Aorta (tissue), 5 donors: ENCODE measurements at places on chromosomes 12 and 14. TPM values are rescaled to one million over a fixed set of nuclear protein-coding genes. Genes with fewer than 3 reads are reported as not detected.

The PLEKHD1 gene
- 0.26 TPM for total RNA-seq

The TAC3 gene
- total RNA-seq, result not detected

The PGAM5 gene
- total RNA-seq, result 17.3 TPM

The HNF1A gene
- not detected for total RNA-seq

The PZP gene
- 0.29 TPM for total RNA-seq

The DNAJC22 gene
- not detected for total RNA-seq

The SLC38A4 gene
- total RNA-seq, result 0.65 TPM

The CACNA1C gene
- total RNA-seq, result 114 TPM

The MUCL1 gene
- total RNA-seq, result not detected

The ATP6V1D gene
- total RNA-seq, result 50.3 TPM

GRCh38 chr12:31220061-31220460, 105.9 kb downstream of the SINHCAF start:
- no peaks in the 10 kb centered on the region for H3K4me1 ChIP-seq
- H3K27ac ChIP-seq, result no peak overlapping the region
- no peak for DNase-seq

DNA sequence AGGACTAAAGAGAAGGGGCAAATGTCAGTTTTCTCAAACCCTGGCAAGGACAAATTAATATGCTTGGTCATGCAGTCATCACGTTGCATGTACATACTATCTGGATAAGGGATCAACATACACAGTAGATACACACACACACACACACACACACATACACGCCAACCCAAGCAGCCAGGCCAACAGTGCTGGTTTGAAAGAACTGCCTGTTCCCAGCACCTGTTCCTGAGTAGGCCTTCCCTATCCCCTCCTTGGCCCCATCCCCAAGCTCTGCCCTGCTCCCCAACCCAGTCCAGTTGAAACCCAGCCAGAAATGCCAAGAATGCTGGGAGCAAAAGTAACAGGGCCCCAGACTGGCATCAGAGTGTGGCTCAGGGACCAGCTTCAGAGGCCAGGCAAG, 4.4 kb downstream of the ITGA7 start:
- no peaks in the 10 kb centered on the region for H3K36me3 ChIP-seq
- DNase-seq, result peak; percentile 69
- H3K4me3 ChIP-seq, result no peak overlapping the region
- H3K27me3 ChIP-seq, result no peaks in the 10 kb centered on the region
- peak overlapping the region; percentile 90 for H3K27ac ChIP-seq
- H3K4me1 ChIP-seq, result no peaks in the 10 kb centered on the region

DNA sequence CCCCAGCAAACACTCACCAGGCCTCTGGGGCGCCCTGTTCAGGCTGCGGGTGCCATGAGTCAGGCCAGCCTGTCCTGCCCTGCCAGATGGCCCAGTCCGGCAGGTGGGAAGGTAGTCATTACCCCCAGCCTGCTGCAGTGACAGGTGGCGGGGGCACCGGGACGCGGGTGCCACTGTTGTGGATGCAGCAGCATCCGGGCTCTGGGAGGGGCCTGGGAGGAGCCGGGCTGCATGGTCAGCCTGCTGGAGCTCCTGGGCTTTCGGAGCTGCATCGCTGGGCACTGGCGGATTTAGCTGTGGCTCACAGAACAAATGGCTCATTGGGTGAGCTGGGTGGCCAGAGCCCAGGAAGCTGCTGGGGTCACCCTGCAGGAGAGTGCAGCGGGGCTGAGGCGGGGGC, 13.5 kb downstream of the CEP170B start:
- H3K36me3 ChIP-seq, result no peaks in the 10 kb centered on the region
- H3K27me3 ChIP-seq, result no peaks in the 10 kb centered on the region
- no peaks in the 10 kb centered on the region for H3K4me1 ChIP-seq
- no peak overlapping the region for H3K27ac ChIP-seq
- peak; percentile 36 for DNase-seq
- H3K4me3 ChIP-seq, result no peak overlapping the region

DNA sequence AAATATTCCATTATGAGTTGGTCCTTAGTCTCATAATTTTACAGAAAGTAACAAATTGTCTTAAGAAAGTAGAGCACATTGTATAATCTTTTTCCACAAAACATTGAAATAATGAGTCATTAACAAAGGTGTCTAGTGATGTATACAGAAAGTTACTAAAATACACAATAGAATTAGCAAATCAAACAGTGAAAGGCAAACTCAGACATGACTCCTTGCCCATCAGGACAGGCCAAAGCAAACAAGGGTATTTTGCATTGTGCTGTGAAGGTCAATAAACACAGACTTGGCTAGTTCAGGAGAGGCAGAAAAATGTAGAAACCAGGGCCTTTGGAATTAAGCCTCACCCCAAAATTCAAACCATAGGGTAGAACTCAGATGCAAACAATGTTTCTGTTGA, 37.3 kb downstream of the SIX4 start:
- no peaks in the 10 kb centered on the region for H3K36me3 ChIP-seq
- H3K4me3 ChIP-seq, result no peak overlapping the region
- no peak overlapping the region for H3K27ac ChIP-seq
- H3K4me1 ChIP-seq, result no peaks in the 10 kb centered on the region
- H3K27me3 ChIP-seq, result no peaks in the 10 kb centered on the region

DNA sequence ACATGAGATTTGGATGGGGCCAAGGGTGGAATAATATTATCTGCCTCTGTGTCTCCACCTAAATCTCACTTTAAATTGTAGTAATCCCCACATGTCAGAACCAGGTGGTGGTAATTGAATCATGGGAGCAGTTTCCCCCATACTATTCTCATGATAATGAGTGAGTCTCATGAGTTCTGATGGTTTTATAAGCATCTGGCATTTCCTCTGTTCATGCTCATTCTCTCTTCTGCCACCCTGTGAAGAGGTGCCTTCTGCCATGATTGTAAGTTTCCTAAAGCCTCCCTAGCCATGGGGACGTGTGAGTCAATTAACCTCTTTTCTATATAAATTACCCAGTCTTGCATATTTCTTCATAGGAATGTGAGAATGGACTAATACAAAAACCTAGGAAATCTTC, 29.9 kb downstream of the TSPAN19 start:
- H3K27ac ChIP-seq, result no peak overlapping the region
- DNase-seq, result no peak
- no peaks in the 10 kb centered on the region for H3K27me3 ChIP-seq
- H3K4me1 ChIP-seq, result no peaks in the 10 kb centered on the region
- H3K4me3 ChIP-seq, result no peak overlapping the region

DNA sequence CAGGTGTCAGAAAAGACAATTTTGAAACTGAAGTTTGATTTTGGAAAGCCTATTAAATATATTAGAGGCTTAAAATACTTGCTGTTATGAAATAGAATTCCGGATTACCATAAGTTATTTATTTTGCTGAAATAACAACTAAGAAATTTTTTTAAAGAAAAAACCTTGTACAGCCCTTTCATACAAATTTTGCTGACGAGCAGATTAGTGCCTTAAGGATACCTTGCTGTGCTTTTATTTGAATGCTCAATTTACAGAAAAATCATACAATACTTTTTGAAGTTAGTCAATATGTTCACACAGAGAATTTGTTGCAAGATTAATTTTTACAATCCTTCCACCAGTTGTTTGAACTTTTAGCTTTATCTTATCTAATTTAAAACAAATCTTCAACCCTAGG, 29.5 kb upstream of the CLEC2D start:
- no peak overlapping the region for H3K4me3 ChIP-seq
- no peaks in the 10 kb centered on the region for H3K36me3 ChIP-seq
- no peaks in the 10 kb centered on the region for H3K27me3 ChIP-seq
- H3K4me1 ChIP-seq, result no peaks in the 10 kb centered on the region
- DNase-seq, result no peak
- no peak overlapping the region for H3K27ac ChIP-seq

DNA sequence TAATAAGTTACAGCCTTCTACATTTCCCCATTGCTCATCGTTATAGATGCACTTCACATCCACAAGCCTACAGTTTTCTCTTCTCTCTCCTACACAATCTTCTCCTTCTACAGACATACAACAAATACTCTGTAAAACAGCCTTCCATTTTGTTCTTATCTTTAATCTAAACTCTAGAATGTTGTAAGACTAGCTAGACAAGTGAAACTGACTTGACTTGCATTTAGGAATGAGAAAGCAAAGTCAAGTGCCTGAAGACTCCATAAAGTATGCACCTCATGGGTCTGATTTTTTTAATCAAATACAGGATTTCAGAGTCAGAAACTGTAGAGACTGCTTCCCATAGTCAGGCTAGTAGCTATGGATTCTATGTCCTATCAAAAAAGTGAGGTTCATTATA, 190.3 kb downstream of the KLHL28 start:
- no peaks in the 10 kb centered on the region for H3K36me3 ChIP-seq
- H3K4me3 ChIP-seq, result no peak overlapping the region
- H3K4me1 ChIP-seq, result no peaks in the 10 kb centered on the region
- no peak for DNase-seq
- H3K27ac ChIP-seq, result no peak overlapping the region
- H3K27me3 ChIP-seq, result no peaks in the 10 kb centered on the region

- DNase-seq, result no peak
- no peak overlapping the region for H3K4me3 ChIP-seq
- no peaks in the 10 kb centered on the region for H3K4me1 ChIP-seq
- no peak overlapping the region for H3K27ac ChIP-seq
- no peaks in the 10 kb centered on the region for H3K27me3 ChIP-seq
These were observed 66.5 kb downstream of the C2CD5 start for GRCh38 chr12:22477894-22478287.

- no peak overlapping the region for H3K4me3 ChIP-seq
- DNase-seq, result no peak
- no peaks in the 10 kb centered on the region for H3K27me3 ChIP-seq
- H3K36me3 ChIP-seq, result no peaks in the 10 kb centered on the region
- no peaks in the 10 kb centered on the region for H3K4me1 ChIP-seq
These were observed 316.3 kb downstream of the SLC6A15 start for GRCh38 chr12:84596266-84596665.

- H3K4me3 ChIP-seq, result no peak overlapping the region
- no peaks in the 10 kb centered on the region for H3K4me1 ChIP-seq
- no peaks in the 10 kb centered on the region for H3K36me3 ChIP-seq
- no peak overlapping the region for H3K27ac ChIP-seq
These were observed 112.8 kb downstream of the DAD1 start for GRCh38 chr14:22476005-22476751.

DNA sequence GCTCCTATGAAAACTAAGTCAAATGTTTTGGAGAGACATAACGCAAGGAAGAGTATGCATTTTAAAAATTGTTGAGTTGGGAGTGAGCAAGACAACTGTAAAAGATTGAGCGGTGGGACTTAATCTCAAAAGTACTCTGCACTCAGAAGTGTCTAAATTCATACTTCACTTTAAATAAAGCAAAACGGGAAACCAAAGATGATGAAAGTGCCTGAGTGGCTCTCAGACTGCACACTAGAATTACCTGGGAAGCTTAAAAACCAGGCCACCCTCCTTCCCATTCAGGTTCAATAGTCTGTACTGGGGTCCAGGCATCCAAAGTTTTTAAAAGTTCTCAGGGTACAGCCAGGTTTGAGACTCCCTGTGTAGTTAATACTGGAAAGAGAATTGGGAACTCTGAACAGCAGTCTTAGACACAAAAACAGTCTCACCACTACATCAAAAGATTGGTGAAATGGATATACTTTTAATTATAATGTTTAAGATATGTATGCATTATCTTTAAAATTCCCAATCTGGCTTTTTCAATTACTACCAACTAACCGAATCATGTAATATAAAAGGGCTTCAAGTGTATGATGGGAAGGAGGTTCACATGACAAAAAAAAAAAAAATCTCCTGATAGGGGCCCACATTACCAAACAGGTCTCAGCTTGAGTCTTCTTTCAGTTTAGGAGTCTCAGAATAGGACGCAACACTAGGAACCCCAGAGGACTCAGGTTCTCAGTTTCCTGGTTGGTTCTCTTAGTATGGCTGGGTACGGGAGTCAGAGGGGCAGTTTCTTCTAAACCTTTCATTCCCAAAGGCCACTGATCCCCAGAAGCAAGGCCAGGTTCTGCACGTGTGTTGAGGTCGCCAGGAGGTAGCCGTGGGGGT, 1.0 kb downstream of the HOMEZ start:
- peak overlapping the region; percentile 77 for H3K27ac ChIP-seq
- no peaks in the 10 kb centered on the region for H3K27me3 ChIP-seq
- no peak for DNase-seq
- H3K4me1 ChIP-seq, result no peaks in the 10 kb centered on the region

DNA sequence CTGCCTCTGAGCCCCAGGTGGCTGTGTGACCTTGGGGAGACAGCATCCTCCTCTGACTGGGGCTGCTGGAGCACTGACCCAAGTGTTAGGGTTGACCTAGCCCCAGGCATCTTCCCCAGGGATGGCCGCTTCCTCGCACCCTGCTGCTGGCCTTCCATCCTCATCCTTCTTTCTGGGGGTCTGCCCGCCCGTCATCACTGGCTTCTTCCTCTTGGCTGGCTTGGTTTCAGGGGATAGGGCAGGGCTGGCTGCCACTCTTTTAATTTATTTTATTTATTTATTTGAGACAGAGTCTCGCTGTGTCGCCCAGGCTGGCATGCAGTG, 3.5 kb downstream of the TEDC1 start:
- H3K4me1 ChIP-seq, result no peaks in the 10 kb centered on the region
- H3K27me3 ChIP-seq, result no peaks in the 10 kb centered on the region
- DNase-seq, result peak; percentile 35
- H3K36me3 ChIP-seq, result no peaks in the 10 kb centered on the region

- no peak overlapping the region for H3K4me3 ChIP-seq
- no peaks in the 10 kb centered on the region for H3K36me3 ChIP-seq
- H3K27me3 ChIP-seq, result no peaks in the 10 kb centered on the region
- H3K4me1 ChIP-seq, result no peaks in the 10 kb centered on the region
These were observed 3.5 kb downstream of the RIN3 start for GRCh38 chr14:92516966-92517506.

GRCh38 chr12:48979602-48980388, 1.7 kb downstream of the WNT1 start:
- H3K4me1 ChIP-seq, result no peaks in the 10 kb centered on the region
- no peaks in the 10 kb centered on the region for H3K27me3 ChIP-seq
- no peaks in the 10 kb centered on the region for H3K36me3 ChIP-seq
- peak; percentile 78 for DNase-seq

DNA sequence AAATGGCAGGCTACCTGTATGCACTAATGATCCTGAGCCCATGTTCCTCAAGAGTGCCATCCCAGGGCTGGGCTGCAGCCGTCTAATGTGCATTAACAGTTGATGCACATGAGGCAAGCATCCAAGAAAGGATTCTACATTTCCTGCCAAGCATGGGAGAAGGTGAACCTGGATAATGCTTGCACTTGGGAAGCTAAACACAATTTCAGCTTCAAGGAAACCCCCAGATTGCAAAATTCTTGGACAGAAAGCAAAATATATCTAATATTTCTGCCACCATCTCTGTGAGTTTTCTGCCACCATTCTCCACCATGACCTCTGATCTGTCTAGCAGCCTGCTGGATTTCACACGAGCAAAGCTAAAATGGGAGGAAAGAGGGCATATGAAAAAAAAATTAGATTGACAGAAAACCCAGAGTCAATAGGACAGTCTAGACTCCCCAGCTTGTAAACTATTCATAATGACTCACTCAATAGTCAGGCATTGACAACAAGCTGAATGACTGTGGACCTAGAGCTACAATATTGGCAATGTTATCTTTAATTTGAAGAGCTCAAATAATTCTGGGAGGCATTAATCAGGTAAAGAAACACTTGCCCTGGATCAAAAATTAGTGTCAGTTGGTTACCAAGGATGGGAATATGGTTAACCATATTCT, 91.9 kb upstream of the BCL2L14 start:
- no peak overlapping the region for H3K27ac ChIP-seq
- no peaks in the 10 kb centered on the region for H3K36me3 ChIP-seq
- no peaks in the 10 kb centered on the region for H3K4me1 ChIP-seq

GRCh38 chr12:72028966-72029365, 90.3 kb downstream of the TPH2 start:
- no peak for DNase-seq
- no peak overlapping the region for H3K27ac ChIP-seq
- H3K36me3 ChIP-seq, result no peaks in the 10 kb centered on the region

GRCh38 chr12:56165369-56165768, 7.2 kb downstream of the MYL6 start:
- H3K36me3 ChIP-seq, result no peaks in the 10 kb centered on the region
- no peak overlapping the region for H3K27ac ChIP-seq
- no peak for DNase-seq
- H3K27me3 ChIP-seq, result no peaks in the 10 kb centered on the region
- no peaks in the 10 kb centered on the region for H3K4me1 ChIP-seq
